Neuronal stem cell (in vitro differentiated cells): ENCODE measurements at places on chromosomes 11 and 22.

DNA sequence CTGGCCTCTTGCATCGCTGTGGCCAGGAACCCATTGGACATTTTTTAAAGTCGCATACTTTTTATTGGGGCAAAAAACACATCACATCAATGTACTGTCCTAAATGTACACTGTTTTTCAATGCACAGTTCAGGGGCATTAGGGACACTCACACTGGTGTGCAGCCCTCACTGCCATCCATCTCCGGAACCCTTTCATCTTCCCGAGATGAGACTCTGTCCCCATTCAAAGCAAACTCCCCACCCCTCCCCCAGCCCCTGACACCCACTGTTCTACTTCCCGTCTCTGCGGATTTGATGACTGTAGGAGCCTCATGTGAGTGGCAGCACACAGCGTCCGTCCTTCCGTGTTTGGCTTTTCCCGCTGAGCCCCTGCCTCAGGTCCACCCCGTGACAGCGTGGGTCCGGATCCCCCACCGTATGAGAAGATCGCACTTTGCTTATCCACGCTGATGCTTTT lies 41.8 kb upstream of the TH start:
- DNase-seq: no peak

DNA sequence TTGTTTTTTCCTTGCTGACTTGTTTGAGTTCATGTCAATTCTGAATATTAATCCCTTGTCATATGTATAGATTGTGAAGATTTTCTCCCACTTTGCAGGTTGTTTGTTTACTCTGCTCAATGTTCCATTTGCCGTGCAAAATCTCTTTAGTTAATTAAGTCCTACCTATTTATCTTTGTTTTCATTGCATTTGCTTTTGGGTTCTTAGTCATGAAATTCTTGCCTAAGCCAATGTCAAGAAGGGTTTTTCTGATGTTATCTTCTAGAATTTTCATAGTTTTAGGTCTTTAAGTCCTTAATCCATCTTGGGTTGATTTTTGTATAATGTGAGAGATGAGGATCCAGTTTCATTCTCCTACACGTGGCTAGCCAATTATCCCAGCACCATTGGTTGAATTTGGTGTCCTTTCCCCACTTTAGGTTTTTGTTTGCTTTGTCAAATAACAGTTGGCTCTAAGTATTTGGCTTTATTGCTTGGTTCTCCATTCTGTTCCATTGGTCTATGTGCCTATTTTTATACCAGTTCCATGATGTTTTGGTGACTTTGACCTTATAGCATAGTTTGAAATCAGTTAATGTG lies 163.1 kb upstream of the PGR start:
- no peak for DNase-seq

GRCh38 chr11:13479688-13480087 lies 16.1 kb downstream of the PTH start:
- no peak for DNase-seq

GRCh38 chr11:117705866-117706265 lies 91.2 kb downstream of the DSCAML1 start:
- no peak for DNase-seq

DNA sequence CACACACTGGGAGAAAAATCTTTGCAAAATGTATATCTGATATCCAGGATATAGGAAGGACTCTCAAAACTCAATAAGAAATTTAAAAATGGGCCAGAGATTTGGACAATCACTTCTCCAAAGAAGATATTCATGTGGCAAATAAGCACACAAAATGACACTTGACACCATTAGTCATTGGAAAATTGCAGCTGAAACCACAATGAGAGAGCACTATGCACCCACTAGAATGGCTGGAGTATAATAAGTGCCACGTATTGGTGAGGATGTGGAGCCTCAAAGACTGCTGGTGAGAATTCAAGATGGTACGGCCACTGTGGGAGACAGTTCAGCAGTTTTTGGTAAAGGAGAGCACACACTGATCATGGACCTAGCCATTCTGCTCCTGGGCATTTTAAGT lies 12.8 kb upstream of the OSBPL5 start:
- DNase-seq: no peak

DNA sequence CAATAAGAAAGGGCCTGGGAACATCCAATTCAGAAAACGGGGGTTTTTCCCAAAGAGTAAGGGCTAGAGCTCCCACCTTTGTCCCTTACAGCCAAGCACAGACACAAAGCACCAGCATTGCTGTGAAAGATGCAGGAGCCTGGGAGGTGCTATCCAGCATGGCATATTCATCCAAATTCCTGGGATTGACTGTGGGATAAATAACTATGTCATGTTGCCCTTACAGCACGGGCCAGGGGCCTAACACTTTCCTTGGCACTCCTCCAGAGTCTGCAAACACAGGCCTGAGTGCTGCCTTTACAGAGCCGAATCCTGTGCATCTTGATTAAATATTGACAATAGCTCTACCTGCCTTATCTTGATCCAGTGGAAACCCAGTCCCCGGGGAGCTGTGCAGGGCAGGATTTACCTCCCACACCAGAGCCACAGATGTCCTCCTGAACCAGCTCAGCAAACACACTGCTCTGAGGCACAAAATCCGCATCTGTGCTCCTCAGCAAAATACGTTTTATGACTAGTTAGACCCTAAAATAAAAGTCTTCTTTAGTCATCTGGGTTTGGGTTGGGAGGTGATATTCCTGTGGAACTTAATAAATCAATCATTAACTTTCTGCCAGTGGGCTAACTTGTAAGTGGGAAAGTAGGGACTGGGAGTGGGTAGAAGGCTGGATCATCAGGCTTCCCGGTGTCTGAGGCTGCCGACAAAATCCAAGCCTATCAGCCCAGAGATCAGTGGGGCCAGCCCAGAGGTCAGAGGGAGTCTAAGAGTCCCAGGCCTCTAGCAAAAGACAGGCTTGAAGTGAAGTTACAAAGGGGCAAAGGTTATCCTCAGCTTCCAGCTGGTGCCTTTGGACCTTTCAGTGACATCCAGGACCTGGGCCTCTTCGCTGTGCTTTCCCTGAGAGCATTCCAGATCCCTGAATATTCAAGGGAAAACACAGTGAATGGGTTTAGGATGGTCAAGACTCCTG lies 36.5 kb downstream of the POU2AF3 start:
- DNase-seq: no peak

GRCh38 chr22:46764140-46764680 lies 1.8 kb downstream of the TBC1D22A start:
- no peak for DNase-seq

DNA sequence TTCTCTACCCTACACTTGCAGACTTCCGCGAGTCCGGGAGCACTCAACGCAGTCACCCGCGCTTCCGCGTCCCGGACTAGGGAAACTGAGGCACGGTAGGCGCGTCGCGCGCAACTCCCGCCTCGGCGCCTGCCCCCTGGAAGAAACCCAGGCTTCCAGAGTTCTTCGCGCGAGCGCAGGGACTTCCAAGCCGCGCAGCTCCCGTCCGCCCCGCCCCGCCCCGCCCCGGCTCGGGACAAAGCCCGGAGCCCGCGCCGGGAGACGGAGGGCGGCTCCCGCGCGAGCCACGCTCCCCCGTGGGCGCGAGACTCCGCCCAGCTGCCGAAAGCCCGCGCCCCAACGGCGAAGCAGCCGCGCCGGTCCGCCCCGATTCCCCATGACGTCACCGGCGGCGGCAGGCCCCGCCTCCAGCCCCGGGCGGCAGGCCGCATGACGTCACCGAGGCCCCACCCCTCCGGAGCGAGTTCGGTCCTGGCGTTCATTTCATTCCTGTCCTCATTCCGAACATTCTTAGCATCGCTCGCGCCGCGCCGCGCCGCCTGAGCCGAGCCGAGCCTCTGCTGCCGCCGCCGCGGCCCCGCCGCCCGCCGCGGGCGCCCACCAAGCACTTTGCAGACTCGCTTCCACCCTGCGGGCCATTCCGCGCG lies at the start of gene TEAD1:
Gene TEAD1, plus strand, starts transcription at position 498 of the 647 bp plus-strand sequence.
- DNase-seq: peak; percentile 95

GRCh38 chr11:123480290-123480815 lies 50.3 kb downstream of the GRAMD1B start:
- no peak for DNase-seq

- no peak for DNase-seq
These were observed 67.7 kb downstream of the SPON1 start for GRCh38 chr11:14029971-14030920.

GRCh38 chr22:44925465-44926123 lies 84.2 kb downstream of the PHF21B start:
- DNase-seq: no peak
